NCI-H446 (cell line): ENCODE measurements at places on chromosomes 12 and 14.

DNA sequence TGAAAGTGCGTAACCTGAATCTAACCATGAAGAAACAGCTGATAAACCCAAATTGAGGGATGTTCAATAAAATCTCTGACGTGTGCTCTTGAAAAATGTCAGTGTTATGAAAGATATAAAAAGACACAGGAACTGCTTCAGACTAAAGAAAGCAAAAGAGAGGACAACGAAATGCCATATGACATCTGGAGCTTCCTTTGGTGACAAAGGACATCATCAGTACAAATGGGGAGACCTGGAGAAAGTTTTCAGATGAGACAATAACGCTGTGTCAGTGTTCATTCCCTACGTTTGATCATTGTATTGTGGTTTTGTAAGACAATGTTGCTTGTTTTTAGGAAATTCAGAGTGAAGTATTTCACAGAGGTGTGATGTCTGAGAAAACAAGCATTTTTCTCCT lies 125.9 kb upstream of the MAP1LC3B2 start:
- DNase-seq = no peak

GRCh38 chr12:66359300-66359699 lies 57.0 kb downstream of the HELB start:
- DNase-seq = peak; percentile 7

- no peak for DNase-seq
These were observed 40.2 kb upstream of the RIN3 start for GRCh38 chr14:92473261-92473968.

DNA sequence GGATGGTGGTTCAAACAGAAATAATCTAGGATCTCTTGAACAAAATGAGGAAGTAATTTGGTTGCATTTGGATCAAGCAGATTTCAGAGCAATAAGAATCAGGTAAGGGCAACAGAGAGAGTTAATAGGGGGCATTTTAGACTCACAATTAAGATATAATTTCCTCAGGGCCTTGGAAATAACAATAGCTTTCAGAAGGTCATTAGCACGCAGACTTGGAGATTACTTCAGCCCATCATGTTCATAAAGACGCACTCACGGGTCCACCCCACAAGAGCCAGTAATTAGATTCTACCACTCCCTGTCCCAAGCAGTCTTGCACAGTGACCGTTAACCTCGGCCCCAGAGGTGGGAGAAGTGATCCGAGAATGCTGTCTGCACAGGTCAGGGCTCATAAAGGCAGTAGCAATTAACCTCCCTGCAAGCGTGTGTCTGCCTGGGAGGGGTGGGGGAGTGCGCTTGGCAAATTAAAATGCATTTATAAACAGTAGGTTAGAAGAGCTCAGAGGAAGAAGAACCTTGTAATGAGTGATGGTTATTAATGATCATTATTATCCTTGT lies 125.7 kb upstream of the CCDC196 start:
- DNase-seq = no peak

DNA sequence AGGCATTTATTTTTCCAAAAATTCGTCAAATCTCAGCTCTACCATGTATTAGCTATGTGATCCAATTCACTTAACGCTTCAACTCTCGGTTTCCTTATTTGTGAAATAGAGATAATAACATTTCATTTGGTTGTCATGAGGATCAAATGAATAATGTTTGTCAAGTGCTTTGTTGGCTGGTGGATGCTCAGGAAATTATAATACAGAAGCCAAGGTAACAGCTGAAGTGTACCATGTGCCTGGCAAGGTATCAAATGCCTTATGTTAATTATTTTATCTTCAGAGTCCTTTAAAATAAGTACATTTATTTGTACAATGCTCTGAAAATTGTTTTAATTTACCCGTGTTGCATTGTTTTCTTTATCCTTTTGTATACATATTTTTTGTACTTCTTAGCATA lies 6.1 kb upstream of the PRKCH start:
- DNase-seq = peak; percentile 65

- no peak for DNase-seq
These were observed 25.6 kb downstream of the OTUB2 start for GRCh38 chr14:94051779-94052178.

DNA sequence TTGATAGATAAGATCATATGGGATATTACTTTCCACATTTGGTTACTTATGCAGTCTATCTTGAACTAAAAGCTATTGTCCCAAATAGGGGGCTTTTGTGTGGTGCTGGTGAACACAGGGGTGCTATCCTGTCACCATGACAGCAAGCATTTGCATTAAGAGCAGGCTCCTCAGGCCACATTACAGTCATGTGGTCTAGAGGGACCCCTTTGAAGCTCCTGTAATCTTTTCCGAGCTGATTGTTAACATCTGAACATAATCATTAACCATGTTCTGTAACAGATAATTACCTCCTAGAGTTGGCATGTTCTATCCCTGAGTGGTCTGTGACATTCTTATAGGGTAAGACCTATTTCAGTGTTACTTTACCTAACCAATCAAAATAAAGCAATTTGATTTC lies 178.8 kb downstream of the KTN1 start:
- no peak for DNase-seq

DNA sequence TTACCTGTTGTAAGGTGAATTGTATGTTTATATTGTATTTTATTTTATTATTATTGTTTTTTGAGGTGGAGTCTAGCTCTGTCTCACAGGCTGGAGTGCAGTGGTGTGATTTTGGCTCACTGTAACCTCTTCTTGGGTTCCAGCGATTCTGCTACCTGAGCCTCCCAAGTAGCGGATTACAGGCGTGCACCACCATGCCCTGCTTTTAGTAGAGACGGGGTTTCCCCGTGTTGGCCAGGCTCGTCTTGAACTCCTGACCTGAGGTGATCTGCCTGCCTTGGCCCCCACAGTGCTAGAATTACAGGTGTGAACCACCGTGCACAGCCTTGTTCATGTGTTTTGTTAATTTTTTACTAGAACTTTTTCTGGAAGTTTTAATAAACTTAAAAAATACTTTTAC lies 3.8 kb downstream of the ATF7IP start:
- DNase-seq = no peak

GRCh38 chr14:84090837-84091236 lies 1439.1 kb upstream of the FLRT2 start:
- no peak for DNase-seq

GRCh38 chr14:84927096-84927827 lies 602.7 kb upstream of the FLRT2 start:
- no peak for DNase-seq

DNA sequence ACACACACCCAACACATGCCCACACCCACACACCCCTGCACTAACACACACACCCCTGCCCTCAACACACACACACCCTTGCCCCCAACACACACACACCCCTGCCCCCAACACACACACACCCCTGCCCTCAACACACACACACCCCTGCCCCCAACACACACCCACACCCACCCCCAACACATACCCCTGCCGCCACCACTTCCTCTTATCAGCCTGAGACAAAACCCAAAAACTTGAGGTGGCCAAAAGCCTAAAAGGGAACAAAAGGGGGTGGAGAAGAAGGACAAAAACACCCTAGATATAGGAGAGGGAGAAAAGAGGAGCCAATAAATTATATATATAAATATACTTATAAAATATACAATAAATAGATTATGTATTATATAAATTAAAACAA lies 9.1 kb upstream of the DEGS2 start:
- DNase-seq = no peak

DNA sequence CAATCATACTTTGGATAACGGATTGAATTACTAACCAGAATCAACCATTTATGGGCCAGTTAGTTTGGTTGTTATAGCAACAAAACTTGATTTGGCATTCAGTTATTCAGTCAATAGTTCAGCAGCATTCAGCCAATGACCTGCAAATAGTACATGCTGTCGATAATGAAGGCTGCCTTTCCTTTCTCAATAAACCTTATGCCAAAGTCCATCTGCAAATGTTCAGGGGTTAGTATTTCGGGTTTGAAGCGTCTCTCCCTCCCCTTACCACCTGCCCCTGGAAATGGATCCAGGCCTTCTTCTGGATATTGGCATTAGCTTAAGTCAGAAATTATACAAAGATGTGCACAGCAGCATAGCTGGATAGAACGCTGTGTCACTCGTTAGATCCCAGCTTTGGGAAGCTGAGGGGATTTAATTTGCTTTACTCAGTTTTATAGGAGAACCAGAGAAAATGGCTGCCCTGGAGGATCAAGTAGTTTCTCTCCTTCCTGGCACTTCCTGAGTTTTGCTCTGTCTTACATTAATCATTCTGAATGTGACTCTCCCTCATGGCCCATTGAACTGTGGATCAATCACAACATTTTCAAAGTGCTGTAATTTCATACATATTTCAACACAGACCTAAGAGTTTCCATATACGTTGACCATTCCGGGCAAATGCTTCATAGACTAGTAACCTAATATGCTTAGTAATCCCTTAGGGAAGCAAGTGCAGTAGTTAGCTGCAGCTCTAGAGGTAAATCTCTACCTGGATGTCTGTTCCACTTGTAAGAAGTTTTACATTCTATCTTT lies 46.7 kb upstream of the PTPRR start:
- DNase-seq = no peak

GRCh38 chr12:2403221-2403976 lies 350.6 kb downstream of the CACNA1C start:
- DNase-seq = no peak

GRCh38 chr14:31340297-31341063 lies 79.9 kb downstream of the HEATR5A start:
- DNase-seq = no peak

- no peak for DNase-seq
These were observed 86.2 kb upstream of the TMTC1 start for GRCh38 chr12:29869946-29870345.

DNA sequence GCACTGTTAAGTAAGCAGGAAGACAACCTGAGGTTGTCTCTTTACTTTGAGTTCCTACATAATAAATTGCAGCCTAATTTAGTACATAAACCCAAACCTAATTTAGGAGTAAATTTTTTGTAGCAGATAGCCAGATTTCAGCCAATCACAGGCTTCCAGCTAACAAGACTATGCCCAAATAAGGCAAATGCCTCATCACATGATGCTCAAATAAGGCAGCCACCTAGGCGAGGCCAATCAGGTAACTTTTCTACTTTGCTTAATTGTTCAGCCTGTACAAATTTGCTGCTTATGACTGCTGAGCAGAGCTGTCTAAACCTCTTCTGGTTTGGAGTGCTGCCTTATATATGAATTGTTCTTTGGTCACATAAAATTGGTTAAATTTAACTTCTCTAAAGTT lies 1118.7 kb upstream of the TMEM132C start:
- no peak for DNase-seq

- DNase-seq = no peak
These were observed 10.9 kb downstream of the CTDSP2 start for GRCh38 chr12:57835366-57836288.

DNA sequence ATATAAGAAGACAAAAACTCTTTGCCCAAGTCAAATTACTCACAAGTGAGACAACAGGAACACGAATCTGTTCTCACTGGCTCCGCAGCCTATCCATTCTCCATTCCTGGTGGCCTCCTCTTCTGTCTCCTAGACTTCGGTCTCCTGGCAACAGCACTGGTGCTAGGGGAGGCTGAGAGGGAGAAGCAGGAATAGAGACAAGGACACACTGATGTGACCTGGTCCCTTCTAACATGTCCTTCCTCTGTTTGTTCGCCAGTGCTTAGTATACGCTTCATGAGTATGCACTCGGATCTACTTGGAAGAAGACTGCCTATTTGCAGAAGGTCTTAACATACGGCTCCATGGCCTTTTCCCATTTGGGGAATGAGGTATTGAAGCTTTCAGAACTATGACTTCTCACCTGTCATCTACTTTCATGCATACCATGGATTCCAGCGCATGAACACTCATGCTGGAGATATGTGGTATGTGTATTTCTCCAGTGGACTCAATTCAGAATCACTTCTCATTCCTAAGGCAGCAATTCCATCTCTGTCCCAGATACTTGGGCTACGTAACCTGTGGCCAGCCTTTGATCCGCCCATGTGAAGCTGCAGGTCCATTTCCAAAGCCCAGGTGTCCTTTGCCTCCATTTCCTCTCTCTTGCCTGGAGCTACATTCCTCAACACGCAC lies 33.9 kb downstream of the BHLHE41 start:
- no peak for DNase-seq

GRCh38 chr14:101113835-101114725 lies 210.6 kb upstream of the RTL1 start:
- DNase-seq = no peak

DNA sequence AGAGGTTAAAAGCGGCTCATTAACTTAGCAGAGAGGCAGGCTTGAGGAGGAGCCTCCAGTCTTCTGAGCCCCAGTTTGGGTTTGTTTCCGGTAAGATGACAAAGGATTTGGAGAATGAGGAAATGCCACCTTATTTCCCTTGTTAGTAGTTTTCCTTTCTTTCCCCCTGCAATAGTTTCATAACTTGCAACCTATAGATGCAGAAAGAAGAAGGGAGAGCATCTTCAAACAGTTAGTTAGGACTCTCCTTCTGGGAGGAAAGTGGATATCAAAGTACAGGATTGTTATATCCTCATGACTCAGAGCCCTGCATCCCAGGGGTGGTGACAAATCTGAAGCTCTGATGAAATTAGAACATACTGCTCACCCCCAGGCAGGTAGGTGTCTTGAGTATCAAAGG lies 180.7 kb upstream of the SLC38A2 start:
- no peak for DNase-seq

- DNase-seq = no peak
These were observed 162.8 kb upstream of the TBX3 start for GRCh38 chr12:114846771-114847170.

GRCh38 chr14:28097585-28097984 lies 669.0 kb upstream of the FOXG1 start:
- DNase-seq = no peak

DNA sequence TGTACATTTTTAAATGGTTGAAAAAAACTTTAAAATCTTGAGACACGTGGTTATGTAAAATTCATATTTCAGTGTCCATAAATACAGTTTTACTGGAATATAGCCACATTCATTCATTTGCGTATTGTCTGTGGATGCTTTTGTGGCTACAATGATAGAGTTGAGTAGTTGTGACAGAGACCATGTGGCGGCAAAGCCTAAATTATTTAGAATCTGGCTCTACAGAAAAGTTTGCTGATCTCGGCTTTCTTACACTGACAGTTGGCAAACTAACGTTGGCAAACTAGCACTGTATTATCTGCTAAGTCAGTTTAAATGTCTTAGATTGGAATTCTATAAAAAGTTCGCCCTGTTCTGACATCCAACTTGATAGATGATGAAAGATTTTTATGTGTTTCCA lies 2.4 kb downstream of the UNC119B start:
- DNase-seq = no peak

- DNase-seq = no peak
These were observed 51.2 kb downstream of the OSBPL8 start for GRCh38 chr12:76508128-76508980.

- peak; percentile 49 for DNase-seq
These were observed 34.9 kb downstream of the KRT80 start for GRCh38 chr12:52156757-52157565.

GRCh38 chr12:54997929-54998522 lies 13.5 kb upstream of the TESPA1 start:
- peak; percentile 56 for DNase-seq

DNA sequence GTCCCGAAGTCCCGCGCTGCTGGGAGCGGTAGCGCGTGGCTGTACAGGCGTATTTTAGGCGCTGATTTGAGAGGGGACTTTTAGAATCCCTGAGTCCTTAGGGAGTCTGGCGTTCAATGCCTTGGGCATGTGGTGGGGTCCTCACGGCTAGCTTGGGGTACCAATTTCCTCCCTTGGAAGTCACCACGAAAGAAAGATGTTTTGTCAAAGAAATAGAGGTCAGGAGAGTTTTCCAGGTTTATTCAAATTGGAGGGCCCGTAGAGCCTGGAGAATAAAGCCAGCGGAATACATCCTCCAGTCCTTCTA lies 63.9 kb downstream of the KLHL28 start:
- peak; percentile 31 for DNase-seq
